ENCODE measurements at places on chromosomes 16 and 17.

- DNase-seq, result peak; percentile 47
Observed at GRCh38 chr17:80970044-80970761, 21.4 kb upstream of the CHMP6 start.

- peak; percentile 68 for DNase-seq
Observed at GRCh38 chr17:77086433-77087010, 54.2 kb upstream of the SEC14L1 start.

- DNase-seq, result no peak
Observed at GRCh38 chr16:82059983-82060421, 24.9 kb downstream of the HSD17B2 start.

DNA sequence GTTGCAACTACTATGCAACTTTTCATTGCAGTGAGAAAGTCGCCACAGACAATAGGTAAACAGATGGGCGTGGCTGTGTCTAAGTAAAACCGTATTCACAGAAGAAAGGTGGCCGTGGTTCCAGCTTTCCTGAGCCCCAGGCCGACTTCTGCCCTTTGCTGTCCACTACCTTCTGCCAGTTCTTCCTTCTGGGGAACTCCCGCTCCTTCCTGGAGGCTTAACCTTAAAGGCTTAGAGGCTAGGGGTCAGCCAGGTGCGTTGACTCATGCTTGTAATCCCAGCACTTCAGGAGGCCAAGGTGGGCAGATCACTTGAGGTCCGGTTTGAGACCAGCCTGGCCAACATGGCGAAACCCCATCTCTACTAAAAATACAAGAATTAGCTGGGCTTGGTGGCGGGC, 2.1 kb upstream of the SEPTIN12 start:
- DNase-seq, result no peak

DNA sequence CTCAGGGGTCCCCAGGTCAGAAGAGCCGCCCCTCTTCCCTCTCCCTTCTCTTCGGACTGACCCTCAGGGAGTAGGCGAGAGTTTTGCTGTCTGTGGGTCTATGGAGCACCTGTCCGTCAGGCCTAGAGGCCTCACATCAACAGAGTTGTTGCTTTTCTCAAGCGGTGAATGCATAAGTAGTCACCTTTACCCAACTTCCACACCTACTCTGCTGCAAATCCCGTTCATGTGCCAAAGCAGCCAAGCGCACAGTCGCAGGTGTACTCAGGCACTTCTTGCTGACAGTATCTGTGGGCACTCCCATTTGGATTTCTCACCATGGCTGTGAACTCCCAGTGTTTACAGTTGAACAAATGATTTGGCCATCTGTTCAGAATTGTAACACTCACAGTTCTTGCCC, 4.0 kb upstream of the FA2H start:
- no peak for DNase-seq

DNA sequence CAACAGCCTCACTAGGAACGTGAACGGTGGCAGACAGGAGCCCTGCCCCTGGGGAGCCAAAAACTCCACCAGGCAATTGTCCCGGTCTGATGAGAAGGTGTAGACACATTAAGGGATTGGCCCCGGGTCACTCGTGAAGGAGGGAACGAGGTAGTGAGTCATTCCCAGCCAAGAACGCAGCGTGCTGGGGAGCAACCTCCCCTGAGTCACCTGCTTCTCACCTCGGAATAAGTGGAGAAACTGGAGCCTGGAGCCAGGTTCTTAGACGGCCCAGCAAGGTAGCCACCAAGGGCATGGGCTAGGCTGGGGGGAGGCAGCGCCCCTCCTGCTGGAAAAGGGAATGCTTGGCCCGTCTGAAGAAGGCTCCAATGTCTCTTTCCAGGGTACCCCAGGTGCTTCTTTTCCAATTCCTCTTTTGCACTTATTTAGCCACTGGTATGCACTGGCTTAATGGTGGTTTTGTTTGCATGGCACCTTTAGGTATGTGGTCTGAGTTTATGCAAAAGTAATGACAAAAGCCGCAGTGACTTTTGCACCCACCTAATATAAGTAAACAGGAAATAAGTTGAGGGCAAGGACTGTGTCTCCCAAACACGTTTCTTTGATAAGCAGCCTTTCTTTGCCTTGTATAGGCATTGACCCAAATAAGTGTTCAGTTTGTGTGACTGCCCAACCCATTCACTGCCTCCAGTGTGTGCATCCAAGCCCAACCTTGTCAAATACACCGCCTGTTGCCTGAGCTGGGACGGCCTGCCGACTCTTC, 1.8 kb upstream of the HELZ start:
- DNase-seq, result peak; percentile 12

DNA sequence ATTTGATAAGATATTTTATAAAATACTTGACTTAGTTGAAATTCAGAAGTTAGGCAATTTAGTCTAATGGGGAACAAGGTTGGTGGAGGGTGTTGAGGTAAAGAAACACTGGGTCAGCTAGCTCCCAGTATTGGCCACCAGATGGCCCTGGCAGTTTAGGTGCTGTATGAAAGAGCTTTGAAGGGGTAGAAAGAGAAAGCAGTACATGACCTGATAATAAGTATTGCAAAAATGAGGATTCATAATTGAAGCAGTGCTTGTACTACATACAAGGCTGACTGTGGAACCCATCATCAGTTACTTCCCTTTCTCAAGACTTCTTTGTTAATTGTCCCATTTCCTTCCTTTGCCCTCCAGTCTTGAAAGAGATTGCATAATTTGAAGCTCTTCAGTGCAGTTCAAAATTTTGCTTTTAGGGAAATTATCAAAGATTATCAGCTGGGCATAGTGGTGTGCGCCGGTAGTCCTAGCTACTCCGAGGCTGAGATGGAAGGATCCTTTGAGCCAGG, 29.4 kb downstream of the TANC2 start:
- DNase-seq, result peak; percentile 27

GRCh38 chr16:9597967-9598730, 506.7 kb downstream of the HAPSTR1 start:
- DNase-seq, result no peak

- no peak for DNase-seq
Observed at GRCh38 chr16:56824331-56824730, 40.7 kb upstream of the SLC12A3 start.

DNA sequence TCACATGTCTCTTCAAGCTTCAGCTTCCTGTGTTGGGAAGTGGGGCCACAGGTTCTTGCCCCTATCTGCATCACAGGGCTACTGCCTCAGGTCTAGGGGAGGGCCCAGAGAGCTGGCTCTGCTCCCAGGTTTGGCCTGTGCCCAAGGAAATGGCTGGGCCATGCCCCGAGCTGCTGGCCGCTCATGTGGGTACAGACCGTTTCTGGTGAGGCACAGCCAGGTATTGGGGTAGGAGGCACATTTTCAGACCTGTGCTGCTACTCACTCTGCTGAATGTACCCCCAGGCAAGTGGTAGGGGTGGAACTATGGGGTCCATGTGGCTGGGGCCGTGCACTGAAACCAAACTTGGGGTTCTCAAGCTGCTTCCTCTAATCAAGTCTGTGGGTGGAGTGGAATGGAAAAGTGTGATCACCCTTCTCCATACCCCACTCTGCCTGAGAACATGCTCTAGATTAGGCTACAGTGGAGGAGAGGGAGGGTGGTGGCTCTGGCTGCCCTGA, 4.6 kb downstream of the GAS2L2 start:
- DNase-seq, result no peak

DNA sequence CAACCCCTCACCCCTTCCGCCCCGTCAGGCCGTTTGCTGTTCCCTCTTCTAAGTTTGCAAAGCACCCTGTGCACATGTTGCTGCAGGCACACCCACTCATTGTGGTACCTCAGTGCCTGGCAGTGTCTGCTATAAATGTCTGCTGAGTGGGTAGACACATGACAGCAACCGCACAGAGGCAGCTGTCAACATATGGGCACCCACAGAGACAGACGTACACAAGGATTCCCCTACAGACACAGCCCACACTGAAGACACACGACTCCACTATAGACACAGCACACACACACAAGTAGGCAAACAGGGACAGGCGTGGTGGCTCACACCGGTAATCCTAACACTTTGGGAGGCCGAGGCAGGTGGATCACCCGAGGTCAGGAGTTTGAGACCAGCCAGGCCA, 17.8 kb upstream of the CRK start:
- DNase-seq, result peak; percentile 38

DNA sequence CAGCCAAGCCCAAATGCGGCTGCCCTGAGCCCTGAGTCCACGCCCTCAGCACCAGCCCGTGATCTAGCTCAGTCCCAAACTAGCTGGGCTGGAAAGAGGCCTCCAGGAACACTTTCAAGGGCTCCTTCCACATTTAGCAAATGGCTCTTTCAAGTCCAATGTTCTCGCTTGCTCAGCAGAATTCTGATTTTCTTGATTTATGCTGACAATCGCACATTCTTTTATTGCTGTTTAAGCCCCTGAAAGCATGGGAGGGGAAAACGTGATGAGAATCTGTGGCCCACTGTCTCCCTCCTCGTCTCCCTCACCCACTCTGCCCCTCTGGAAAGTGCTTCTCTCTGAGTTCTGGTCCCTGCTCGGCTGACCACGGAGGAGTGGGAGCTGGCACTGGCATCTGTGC, 293.8 kb downstream of the FOXL1 start:
- no peak for DNase-seq

Data from CD4-positive, alpha-beta T cell treated with Interferon gamma for 1 hour (primary cell).